ENCODE measurements at places on chromosomes 2 and 18. TPM values are rescaled to one million over a fixed set of nuclear protein-coding genes. Genes with fewer than 3 reads are reported as not detected.
A peak's percentile ranks its signal among the peaks of the same experiment; 100 is the strongest.

DNA sequence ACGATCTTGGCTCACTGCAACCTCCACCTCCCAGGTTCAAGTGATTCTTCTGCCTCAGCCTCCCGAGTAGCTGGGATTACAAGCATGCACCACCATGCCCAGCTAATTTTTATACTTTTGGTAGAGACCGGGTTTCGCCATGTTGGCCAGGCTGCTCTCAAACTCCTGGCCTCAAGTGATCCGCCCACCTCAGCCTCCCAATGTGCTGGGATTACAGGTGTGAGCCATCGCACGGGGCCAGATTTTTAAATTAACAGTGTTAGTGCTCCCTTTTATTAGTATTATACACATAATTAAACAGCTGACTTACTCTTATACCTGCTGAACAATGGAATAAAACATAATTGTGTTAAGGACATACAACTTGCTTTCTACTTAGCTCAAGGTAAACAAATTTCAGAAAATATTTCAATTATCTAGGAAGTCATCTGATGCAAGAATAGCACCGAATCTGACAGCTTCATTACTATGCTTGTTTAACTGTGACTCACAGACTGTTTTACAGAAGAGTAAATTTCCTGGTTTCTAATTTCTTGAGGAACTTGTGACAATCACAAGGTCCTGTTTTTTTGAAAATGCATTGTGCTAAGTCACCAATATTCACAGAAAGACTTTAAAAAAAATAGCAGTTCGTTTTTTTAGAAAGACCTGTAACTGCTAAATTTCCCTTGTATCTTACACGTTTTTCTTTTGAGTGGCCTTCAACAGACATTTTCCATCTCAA lies 51.2 kb downstream of the SPIRE1 start:
- H3K36me3 ChIP-seq = no peaks in the 10 kb centered on the region
- H3K27ac ChIP-seq = no peak overlapping the region
- no peak for DNase-seq
- H3K4me1 ChIP-seq = peaks cover 8% of the 10 kb centered on the region
- no peaks in the 10 kb centered on the region for H3K27me3 ChIP-seq

DNA sequence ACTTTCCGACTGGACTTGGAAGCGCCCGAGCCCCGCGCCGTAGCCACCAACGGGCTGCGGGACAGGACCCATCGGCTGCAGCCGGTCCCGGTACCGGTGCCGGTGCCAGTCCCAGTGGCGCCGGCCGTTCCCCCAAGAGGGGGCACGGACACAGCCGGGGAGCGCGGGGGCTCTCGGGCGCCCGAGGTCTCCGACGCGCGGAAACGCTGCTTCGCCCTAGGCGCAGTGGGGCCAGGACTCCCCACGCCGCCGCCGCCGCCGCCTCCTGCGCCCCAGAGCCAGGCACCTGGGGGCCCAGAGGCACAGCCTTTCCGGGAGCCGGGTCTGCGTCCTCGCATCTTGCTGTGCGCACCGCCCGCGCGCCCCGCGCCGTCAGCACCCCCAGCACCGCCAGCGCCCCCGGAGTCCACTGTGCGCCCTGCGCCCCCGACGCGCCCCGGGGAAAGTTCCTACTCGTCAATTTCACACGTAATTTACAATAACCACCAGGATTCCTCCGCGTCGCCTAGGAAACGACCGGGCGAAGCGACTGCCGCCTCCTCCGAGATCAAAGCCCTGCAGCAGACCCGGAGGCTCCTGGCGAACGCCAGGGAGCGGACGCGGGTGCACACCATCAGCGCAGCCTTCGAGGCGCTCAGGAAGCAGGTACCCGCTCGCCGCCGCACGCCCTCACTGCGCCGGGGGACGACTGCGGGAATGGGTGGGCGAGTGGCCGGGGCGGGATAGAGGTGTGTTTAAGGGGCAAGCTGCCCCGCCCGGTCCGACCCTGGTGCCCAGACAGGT lies 713 bp downstream of the ATOH8 start:
- H3K27ac ChIP-seq = peak overlapping the region; percentile 77
- no peak for DNase-seq
- no peaks in the 10 kb centered on the region for H3K36me3 ChIP-seq
- peak overlapping the region; percentile 64 for H3K4me3 ChIP-seq
- no peaks in the 10 kb centered on the region for H3K27me3 ChIP-seq
- peaks cover 64% of the 10 kb centered on the region for H3K4me1 ChIP-seq

DNA sequence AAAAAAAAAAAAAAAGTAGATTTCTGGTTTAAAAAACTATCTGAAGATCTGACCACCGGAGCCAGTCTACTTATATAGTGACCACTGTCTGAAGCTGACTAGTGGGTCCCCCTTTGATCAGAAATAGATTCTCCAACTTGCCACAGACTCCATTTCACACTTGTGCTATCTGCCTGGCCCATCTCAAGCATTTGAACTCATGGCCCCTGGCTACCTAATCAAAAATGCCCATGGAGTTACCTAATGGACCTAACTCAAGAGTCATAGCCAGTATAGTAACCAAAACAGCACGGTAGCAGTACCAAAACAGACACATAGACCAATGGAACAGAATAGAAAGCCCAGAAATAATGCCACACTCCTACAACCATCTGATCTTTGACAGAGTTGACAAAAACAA lies 17.0 kb upstream of the ATL2 start:
- no peak overlapping the region for H3K4me3 ChIP-seq
- no peaks in the 10 kb centered on the region for H3K27me3 ChIP-seq
- no peak for DNase-seq
- no peaks in the 10 kb centered on the region for H3K36me3 ChIP-seq
- no peak overlapping the region for H3K27ac ChIP-seq

GRCh38 chr2:8146132-8147005 lies 535.5 kb upstream of the ID2 start:
- no peaks in the 10 kb centered on the region for H3K36me3 ChIP-seq
- peaks cover 51% of the 10 kb centered on the region for H3K4me1 ChIP-seq
- H3K27ac ChIP-seq = peak overlapping the region; percentile 82
- no peaks in the 10 kb centered on the region for H3K27me3 ChIP-seq

DNA sequence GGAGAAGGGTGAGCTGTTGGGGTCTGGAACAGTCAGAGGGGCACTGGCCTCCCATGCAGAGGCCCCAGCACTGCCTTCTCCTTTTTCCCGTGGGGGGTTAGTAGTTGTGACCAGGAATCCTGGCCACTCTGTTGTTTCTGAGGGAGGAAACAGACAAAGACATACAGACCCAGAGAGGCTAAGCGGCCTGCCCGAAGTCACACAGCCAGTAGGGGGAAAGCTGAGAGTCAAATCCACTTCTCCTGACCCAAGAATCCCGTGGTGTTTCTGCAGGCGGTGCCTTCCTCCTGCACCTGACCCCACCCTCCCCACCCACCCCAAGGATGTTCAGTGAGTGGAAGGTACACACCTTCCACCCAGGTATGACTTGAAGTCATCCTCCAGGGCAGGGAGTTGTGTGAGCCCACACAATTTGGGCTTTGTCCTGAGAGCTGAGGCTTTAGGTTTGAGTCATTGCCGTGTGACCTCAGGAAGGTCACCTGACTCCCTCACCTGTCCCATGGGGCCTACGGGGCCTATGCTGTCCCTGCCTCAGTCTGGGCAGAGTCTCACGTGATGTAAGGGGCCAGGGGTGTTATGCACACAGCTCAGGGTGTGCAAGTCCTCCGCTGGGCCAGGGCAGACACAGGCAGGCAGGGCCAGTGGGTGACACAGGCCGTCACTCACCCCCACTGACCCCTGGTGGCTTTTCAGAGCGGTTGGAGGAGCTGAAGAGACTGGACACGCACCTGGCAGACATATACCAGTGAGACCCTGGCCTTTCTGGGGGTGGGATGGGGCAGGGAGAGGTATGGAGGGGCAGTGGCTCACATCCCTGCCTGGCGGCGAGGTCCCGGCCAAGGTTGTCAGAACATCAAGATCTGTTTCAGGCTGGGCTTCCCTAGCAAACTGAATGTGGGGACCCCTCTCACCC lies 5.0 kb downstream of the NT5DC4 start:
- H3K27ac ChIP-seq = no peak overlapping the region
- H3K27me3 ChIP-seq = no peaks in the 10 kb centered on the region
- no peaks in the 10 kb centered on the region for H3K36me3 ChIP-seq

GRCh38 chr2:10301941-10302478 lies 694 bp upstream of the HPCAL1 start:
- no peaks in the 10 kb centered on the region for H3K36me3 ChIP-seq
- H3K4me1 ChIP-seq = peaks cover 31% of the 10 kb centered on the region
- peak overlapping the region; percentile 83 for H3K27ac ChIP-seq
- H3K27me3 ChIP-seq = no peaks in the 10 kb centered on the region

DNA sequence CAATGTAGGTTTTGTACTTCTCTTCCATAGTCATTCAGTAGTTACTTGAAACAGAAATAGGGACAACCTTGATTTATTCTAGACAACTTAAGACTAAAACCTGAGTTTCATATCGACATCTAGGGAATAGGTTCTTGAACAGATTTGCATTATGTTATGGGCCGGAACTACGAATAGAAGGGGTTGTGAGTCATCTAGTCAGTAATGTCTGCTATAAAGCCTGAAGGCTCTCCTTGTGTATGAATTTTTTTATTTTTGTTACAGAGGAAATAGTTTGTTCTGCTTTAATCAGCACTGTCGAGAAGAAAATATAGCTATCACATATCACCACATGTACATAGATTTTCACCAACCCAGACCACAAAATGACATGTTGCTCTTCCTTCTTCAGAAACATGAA lies 17.3 kb upstream of the TRIM43 start:
- H3K27me3 ChIP-seq = no peaks in the 10 kb centered on the region
- DNase-seq = no peak
- no peaks in the 10 kb centered on the region for H3K36me3 ChIP-seq
- no peak overlapping the region for H3K27ac ChIP-seq

DNA sequence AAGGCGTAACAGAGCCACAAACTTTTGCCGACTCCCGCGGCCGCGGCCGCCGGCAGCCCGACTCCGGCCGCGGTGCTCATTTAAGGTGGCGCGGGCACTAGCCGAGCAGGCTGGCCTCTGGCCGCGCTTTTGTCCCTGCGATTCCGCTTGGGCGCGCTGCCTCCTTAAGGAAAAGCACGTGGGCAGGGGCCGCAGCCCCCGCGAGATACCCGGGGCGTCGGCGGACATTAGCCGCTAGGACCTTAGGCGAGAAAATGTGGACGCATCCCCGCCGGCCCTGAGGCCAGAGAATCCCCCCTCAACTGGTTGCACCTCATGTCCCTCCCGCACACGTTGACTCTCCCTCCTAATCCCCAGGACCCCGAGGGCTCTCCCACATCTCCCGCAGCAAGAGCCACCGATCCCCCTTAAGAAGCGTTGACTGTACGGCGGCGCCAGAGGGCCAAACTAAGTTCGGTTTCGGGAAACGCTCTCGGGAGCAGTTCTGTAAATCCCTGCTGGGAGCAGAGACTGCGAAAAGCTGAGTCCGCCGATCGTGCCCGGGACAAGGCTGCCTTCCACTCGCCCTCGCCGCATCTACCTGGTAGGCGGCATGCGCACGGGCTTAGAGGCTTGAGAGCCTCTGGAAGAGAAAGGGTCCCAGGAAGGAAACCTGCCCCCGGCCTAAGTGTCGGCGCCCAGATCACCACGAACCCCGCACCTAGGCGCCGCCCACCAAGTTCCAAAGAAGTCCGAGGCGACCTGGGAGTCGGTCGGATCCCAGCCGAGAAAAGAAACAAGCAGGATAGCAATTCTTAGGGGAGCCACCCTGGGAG lies 1.8 kb upstream of the SATB2 start:
- peak; percentile 96 for DNase-seq
- no peaks in the 10 kb centered on the region for H3K36me3 ChIP-seq
- peaks cover 73% of the 10 kb centered on the region for H3K27me3 ChIP-seq
- H3K27ac ChIP-seq = peak overlapping the region; percentile 75
- peaks cover 58% of the 10 kb centered on the region for H3K4me1 ChIP-seq

- no peaks in the 10 kb centered on the region for H3K36me3 ChIP-seq
- H3K27ac ChIP-seq = no peak overlapping the region
- no peaks in the 10 kb centered on the region for H3K4me1 ChIP-seq
- DNase-seq = no peak
Measured at GRCh38 chr18:22789600-22789999, 143.5 kb upstream of the RBBP8 start.

DNA sequence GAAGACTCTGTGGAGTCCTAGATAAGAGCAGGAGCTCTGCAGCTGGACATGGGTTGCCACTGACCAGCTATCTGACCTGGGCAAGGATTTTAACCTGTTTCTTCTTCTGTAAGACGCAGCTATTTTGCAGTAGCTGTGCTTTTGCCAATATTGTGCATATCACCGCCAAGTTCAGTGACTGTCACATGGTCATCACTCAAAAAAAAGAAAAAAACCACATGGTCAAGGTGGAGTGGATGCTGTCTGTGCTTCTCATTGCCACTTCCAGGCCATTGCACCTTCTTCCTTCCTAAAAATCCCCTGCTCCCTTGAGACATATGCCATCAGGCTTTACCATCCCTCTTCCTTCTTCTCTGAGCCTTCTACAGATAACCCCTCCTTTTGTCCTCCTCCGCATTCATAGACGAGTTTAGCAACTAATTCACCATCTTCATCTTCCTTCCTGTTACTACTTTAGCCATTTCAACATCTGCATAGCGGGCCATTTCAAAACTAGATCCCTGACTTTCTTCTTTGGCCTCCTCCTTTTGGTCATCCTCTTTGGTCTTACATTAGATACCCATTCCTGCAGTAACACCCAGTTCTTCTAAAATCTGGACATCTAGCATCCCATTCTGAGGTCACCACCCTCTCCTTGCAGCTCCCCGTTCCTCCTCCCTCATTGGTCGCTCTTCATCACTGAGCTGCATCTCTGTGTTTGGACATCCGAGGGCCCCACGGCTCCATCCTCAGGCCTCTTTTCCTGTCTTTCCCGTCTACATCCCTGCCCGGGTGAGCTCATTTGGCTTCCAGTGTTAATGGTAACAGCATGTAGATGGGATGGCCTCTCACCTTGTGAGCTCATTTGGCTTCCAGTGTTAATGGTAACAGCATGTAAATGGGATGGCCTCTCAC lies 17.8 kb downstream of the RNF144A start:
- H3K36me3 ChIP-seq = no peaks in the 10 kb centered on the region
- no peaks in the 10 kb centered on the region for H3K4me1 ChIP-seq
- H3K27ac ChIP-seq = no peak overlapping the region
- H3K4me3 ChIP-seq = no peak overlapping the region

- no peak overlapping the region for H3K27ac ChIP-seq
- DNase-seq = peak; percentile 68
- peaks cover 17% of the 10 kb centered on the region for H3K4me1 ChIP-seq
Measured at GRCh38 chr2:86017901-86018896, 87.5 kb downstream of the POLR1A start.

DNA sequence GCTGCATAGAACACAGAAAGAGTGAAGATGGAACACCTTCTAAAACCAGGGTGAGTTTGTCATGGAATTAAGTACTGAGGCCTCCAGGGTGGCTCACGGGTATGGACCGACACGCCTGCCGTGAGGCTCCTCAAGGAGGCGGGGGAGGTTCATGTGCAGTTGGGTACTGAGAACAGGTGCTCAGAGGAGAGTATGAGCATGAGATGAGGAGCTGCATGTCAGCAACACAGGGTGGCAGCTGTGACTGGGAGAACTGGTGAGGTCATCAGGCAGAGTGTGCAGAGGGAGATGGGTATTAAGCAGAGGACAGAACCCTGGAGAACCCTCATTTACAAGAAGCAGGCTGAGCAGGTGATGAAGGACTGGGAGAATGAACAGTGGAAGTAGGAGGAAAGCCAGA lies 63.2 kb upstream of the KLHL29 start:
- no peaks in the 10 kb centered on the region for H3K36me3 ChIP-seq
- no peak overlapping the region for H3K27ac ChIP-seq
- DNase-seq = no peak
- H3K4me3 ChIP-seq = no peak overlapping the region
- H3K4me1 ChIP-seq = peaks cover 15% of the 10 kb centered on the region
- H3K27me3 ChIP-seq = no peaks in the 10 kb centered on the region

GRCh38 chr2:193841384-193842150 lies 1646.8 kb upstream of the TMEFF2 start:
- H3K27ac ChIP-seq = no peak overlapping the region
- no peak for DNase-seq
- H3K36me3 ChIP-seq = no peaks in the 10 kb centered on the region
- no peaks in the 10 kb centered on the region for H3K27me3 ChIP-seq
- H3K4me3 ChIP-seq = no peak overlapping the region

The C2orf66 gene
- total RNA-seq = not detected

The NAT8 gene
- not detected for total RNA-seq
